Body of pancreas (tissue), 4 donors: ENCODE measurements at places on chromosomes 6 and 20. TPM values are rescaled to one million over a fixed set of nuclear protein-coding genes. Genes with fewer than 3 reads are reported as not detected.

Gene MOG
- not detected for total RNA-seq

DNA sequence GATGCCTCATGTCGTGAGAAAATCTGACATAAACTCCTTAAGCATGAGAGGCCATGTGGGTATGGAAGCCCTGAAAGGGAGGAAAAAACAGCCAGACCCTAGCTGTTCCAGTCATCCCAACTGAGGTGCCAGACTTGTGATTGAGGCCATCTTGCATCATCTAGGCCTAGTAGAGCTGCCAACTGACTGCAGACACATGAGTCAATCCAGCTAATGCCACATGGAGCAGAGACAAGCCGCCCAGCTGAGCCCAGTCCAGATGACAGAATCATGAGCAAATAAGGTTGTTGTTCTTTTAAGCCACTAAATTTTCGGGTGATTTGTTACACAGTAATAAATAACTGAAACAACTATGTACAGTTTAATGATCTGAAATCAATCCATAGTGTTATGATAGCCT is 680.9 kb downstream of the MAFB start:
- no peak for DNase-seq

- no peak for DNase-seq
Observed at GRCh38 chr6:20538907-20539306, 4.7 kb downstream of the CDKAL1 start.

- DNase-seq = peak; percentile 10
Observed at GRCh38 chr6:52361414-52361944, 472 bp upstream of the PAQR8 start.
